ENCODE measurements at places on chromosomes 6 and 20.

DNA sequence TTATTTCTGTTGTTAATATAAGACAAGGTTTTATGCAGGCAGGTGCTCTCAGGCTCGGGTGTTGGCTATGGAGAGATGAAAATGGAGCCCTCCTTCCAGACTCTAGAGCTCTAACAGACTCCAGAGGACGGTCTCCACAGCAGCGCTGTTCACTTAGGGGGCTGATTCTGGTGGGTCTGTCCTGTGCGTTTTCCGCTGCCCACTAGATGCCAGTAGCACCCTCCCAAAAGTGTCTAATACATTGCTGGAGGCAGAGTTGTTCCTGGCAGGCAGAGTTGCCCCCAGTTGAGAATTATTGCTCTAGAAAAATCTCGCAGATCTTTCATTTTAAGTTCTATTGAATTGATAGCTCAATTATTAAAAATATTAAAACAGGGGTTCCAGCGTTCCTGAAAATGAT is 109.9 kb downstream of the MAP3K4 start:
- DNase-seq: no peak

- no peak for DNase-seq
Measured at GRCh38 chr20:37741055-37741454, 47.2 kb downstream of the CTNNBL1 start.

DNA sequence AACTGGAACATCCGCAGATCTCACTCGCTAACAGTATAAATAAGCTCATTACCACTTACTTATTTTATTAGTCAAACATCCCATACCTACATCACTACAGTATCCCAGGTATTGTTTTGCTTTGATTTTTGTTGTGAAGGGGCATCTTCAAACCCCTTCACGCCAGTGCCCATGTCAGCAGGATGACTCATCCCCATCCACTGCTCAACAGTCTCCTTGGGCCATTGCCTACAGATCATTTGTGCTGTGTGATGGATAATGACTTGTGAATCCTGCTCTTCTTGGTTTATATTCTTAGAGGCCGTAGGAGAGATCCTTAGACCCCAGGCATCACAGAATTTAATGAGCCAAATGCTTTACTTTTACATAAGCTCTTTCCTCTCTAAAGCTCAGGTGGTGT is 8.5 kb upstream of the SIRT5 start:
- no peak for DNase-seq

- no peak for DNase-seq
Measured at GRCh38 chr6:110849781-110850180, 24.8 kb upstream of the AMD1 start.

DNA sequence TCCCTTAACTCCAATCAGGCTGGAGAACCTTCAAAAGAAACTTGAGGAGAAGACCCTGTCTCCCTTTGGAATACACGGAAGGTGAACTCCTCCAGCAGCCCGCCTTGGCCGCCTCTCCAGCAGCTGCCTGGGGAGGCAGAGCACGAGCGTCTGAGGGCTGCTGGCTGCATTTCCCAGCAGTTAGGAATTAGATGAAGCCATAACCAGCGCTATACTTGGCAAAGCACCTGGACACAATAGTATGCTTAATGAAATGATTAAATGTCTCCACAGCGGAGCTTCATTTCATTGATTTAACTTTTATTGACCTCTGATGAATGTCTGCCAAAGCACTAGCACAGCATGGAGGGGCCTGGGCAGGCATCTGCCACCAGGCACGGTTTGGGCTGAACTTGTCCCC is 73.5 kb downstream of the TMEM242 start:
- DNase-seq: no peak

DNA sequence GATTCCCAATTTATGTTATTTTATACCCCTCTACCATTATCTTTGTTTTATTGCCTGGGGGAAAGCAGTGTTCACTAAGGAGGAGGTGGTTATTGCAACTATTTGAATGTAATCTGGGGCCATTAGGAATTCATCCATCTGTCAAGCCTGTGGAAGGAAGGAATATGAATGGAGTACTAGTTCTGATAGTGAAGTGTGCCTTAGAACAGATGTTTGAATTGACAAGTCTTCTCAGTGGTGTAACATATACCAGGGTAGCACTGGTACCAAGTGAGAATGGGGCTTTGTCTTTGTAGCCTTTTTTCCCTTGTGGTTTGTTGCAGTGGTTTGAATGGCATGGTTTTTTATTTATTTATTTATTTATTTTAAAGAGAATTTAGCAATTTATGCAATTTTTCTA is 27.9 kb upstream of the HDAC2 start:
- DNase-seq: no peak

GRCh38 chr6:126261792-126262421 is 78.0 kb upstream of the CENPW start:
- no peak for DNase-seq

GRCh38 chr6:65680232-65680631 is 26.8 kb downstream of the EYS start:
- no peak for DNase-seq

- DNase-seq: no peak
Measured at GRCh38 chr20:23032056-23032749, 2.9 kb upstream of the SSTR4 start.

- no peak for DNase-seq
Measured at GRCh38 chr6:35076997-35077712, 64.0 kb downstream of the TCP11 start.

- no peak for DNase-seq
Measured at GRCh38 chr20:4401601-4402000, 320.1 kb upstream of the PRND start.

GRCh38 chr6:27303613-27304272 is 8.3 kb downstream of the POM121L2 start:
- no peak for DNase-seq

- no peak for DNase-seq
Measured at GRCh38 chr6:155303361-155303870, 10.9 kb downstream of the TFB1M start.

- no peak for DNase-seq
Measured at GRCh38 chr6:26414281-26414680, 12.2 kb downstream of the BTN3A1 start.

- no peak for DNase-seq
Measured at GRCh38 chr20:32453467-32454163, 95.5 kb downstream of the ASXL1 start.

DNA sequence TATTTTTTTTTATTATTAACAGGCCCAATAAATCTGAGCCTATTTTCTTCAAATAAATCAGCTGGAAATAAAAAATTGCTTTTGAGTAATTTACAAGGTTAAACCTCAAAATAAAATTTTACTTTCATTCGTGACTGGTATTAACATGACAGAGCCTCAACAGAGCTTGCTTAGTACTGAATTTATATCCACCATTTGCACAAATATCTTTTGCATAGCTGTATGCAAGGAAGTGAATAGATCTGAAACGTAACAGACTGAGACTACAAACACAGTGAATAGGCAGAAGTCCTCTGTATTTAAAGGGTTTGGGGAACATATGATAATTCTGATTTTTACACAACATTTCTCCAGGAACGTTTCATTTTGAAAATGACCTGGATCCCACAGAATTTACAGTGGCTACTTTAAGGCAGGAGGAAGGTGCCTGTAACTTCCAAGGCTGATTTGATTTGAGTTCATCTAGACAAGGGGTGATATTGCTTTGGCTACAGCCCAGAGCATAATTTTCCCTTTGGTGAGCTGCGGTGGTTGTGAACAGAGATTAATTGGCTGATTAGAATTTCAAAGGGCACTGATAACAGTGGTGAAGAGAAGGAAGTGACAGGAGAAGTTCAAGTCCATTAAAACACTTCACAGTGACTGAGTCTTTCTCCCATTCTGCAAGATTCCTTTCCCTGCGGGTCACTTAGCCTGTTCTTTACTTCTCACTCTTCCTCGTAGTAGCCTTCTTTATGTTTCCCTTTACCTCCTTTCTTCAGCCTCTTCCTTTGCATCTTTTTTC is 121.2 kb upstream of the SASH1 start:
- no peak for DNase-seq

- no peak for DNase-seq
Measured at GRCh38 chr20:22100686-22101085, 395.2 kb downstream of the PAX1 start.

- no peak for DNase-seq
Measured at GRCh38 chr20:59412181-59412580, 111.8 kb downstream of the EDN3 start.

DNA sequence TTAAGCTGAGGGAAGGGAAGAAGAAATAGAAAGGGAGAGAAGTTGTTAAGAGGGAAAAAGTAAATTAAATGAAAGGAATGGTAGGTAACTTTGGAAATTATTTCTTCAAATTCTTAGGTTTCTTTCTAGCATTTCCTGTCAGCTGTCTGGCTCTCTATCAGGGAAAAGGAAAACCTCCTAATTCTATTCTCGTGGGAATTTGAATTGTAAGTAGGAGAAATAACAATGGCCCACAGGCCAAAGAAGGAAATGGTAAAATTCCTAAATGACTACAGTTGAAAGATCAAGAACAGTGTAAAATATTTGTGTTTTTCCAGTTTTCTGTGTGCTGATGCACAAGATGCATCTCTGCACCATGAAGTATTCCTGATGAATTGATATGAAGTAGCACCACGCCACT is 173.0 kb downstream of the IBTK start:
- DNase-seq: no peak

DNA sequence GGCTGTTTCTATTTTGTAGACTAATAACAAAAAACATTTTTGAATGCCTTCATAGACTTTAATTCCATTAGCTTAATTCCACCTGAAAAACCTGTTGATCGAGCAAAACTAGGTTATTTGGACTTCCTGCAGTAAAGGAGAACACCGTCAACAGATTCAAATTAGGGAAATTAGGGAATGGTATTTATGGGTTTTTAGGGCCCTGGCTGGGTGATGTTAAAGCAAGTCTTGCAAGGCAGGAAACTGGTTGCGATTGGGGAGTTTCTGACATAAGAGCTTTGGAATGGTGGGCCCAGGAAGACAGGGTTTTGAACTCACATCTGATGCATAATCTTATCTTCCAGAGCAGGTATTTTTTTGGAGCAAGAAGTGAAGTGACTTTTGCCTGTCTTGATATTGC is 40.1 kb upstream of the TFAP2C start:
- DNase-seq: no peak

DNA sequence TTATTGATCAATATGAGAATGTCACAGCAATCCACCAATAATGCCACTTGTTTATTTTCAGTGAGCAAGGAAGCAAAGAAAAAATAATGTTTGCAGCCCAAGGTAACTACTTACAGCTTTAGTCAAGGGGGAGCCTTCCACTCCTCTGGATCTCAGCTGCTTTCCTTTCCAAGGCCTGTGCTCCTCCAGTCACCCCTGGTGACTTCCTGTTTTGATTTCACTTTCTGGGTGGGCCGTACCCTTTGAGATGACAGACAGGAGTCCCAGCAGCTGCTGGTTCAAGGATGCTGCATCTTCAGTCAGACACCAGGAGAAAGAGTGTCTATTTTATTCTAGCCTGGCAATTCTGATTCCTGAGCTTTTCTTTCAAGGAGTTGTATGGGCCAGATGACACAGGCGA is 5.6 kb upstream of the VNN2 start:
- peak; percentile 34 for DNase-seq

- no peak for DNase-seq
Measured at GRCh38 chr20:32050851-32051556, 1.0 kb upstream of the HCK start.

DNA sequence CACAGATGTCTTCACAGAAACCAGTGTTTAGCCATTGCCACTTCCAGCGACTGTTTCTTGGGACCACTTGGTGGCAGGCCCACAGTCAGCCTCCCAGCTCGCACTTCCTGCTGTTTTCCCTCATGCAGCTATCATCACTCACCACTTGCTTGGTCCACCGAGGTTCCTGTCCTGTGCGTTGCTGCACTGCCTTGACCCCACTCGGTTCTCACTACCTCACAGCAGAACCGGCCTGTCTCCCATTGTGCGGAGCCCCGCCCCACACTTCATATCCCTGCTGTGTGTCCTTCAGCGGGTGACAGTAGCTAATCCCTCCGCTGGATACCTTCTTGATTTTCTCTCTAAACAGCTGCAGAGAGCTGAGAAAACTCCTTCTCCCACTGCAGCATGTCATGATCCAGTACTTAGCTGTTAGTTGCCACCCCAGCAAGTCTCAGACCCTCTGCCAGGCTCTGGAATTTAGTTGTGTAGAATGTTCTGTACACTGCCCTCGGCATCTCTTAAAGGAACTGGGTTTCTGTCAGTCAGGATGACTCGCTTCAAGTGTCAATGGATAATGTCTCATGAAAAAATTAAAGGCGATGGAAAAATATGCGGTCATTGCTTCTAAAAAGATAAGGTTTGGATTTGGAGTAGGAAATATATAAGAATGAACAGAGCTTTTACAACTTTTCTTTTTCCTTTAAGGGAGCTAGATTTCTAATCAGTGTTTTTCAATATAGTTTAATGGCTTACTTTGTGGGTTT is 208.0 kb downstream of the FARS2 start:
- no peak for DNase-seq

GRCh38 chr20:55094353-55094861 is 619.0 kb downstream of the DOK5 start:
- DNase-seq: no peak

DNA sequence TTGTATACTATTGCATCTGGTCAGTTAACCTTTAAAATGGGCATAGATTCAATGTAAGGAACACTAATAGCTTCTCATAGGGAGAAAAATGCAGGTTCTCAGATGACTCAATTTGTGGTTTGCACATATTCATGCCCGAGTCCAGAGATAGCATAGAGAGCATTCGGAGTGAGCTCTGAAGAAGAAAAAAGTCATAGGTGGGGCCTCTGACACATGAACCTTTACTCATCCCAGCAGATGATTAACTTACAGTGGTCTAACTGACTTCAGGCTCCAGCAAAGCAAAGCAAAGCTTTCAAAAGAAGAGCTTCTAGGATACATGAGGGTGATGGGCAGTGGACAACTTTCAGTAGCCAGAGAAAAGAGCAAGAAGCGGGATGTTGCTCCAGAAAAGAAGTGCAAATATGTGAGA is 55.3 kb upstream of the BTN3A2 start:
- DNase-seq: no peak

- no peak for DNase-seq
Measured at GRCh38 chr6:89640804-89641203, 2.3 kb upstream of the LYRM2 start.

- DNase-seq: no peak
Measured at GRCh38 chr20:48632017-48632824, 195.6 kb downstream of the PREX1 start.

DNA sequence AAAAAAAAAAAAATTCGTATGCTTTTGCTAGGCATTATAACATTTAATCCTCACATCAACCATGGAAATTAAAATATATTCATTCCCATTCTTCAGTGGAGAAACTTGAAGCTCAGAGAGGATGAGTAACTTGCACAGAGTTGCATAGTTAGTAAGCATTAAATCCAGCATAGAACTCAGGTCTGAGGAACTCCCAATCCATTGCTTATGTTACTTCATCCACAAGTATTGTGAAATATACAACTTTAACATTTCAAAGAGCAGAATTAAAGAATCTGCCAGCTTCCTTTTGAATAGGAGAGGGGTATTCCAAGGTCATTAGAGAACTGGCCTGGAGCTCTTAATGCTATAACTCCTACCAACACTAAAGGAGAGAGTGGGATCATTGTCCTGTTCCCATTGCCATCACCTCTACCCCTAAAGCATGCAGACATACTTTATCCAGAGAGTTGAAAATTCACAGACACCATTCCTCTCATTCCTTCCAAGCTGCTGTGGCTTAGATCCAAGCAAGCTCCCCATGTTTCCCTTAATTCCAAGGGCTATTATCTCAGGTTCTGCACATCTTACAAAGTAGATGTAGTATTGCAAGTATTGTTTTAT is 91.9 kb downstream of the FLRT3 start:
- no peak for DNase-seq

- DNase-seq: no peak
Measured at GRCh38 chr6:4017058-4017739, 61.7 kb downstream of the FAM217A start.
